ENCODE measurements at places on chromosomes 7 and 10. TPM values are rescaled to one million over a fixed set of nuclear protein-coding genes. Genes with fewer than 3 reads are reported as not detected.

GRCh38 chr10:24518981-24519597, 204.6 kb downstream of the ARHGAP21 start:
- DNase-seq = peak; percentile 57

The CYP2C9 gene
- 4.3 TPM for total RNA-seq

DNA sequence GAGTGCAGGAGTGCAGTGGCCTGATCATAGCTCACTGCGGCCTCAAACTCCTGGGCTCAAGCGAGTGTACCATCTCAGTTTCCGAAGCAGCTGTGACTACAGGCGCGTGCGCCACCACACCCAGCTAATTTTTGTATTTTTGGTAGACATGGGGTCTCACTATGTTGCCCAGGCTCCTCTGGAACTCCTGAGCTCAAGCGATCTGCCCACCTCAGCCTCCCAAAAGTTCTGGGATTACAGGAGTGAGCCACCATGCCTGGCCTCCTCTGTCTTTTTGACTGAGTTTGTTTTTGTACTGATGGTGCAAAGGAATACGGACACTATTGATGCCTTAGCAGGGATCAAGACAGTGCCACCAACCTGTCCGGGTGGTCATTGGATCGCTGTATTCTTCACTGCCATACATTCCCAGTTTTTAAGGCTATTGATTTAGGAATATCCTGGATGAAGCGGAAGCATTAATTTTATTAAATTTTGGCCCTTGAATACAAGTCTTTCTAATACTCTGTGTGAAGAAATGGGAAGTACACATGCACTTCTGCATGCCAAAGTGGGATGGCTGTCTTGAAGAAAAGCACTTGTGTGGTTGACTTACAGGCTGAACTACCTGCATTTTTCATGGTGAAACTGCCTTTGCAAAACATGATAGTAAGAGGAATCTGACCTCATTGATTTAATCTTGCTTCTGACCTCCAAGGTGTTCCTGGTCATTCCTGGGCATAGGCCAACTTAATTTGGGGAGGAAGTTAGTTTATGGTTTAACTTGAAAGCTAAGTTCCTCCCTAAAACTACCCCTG, 2.1 kb upstream of the CUL2 start:
- no peak for DNase-seq

- no peak for DNase-seq
Measured at GRCh38 chr7:155811895-155812761, at the start of gene SHH. Gene SHH (minus strand): TSS chr7:155812463. CDS start chr7:155812122, 341 bp downstream.

- no peak for DNase-seq
Measured at GRCh38 chr10:24762161-24762924, 38.7 kb upstream of the ARHGAP21 start.

GRCh38 chr10:46542567-46543465, 13.6 kb downstream of the GPRIN2 start:
- no peak for DNase-seq

- DNase-seq = no peak
Measured at GRCh38 chr10:117249493-117250093, 8.7 kb downstream of the SLC18A2 start.

The MEOX2 gene
- 0.70 TPM for total RNA-seq

GRCh38 chr10:48343106-48343505, 36.6 kb downstream of the MAPK8 start:
- no peak for DNase-seq

The PKD1L1 gene
- 0.25 TPM for total RNA-seq

- no peak for DNase-seq
Measured at GRCh38 chr10:97597778-97598177, 8.3 kb downstream of the C10orf62 start.

DNA sequence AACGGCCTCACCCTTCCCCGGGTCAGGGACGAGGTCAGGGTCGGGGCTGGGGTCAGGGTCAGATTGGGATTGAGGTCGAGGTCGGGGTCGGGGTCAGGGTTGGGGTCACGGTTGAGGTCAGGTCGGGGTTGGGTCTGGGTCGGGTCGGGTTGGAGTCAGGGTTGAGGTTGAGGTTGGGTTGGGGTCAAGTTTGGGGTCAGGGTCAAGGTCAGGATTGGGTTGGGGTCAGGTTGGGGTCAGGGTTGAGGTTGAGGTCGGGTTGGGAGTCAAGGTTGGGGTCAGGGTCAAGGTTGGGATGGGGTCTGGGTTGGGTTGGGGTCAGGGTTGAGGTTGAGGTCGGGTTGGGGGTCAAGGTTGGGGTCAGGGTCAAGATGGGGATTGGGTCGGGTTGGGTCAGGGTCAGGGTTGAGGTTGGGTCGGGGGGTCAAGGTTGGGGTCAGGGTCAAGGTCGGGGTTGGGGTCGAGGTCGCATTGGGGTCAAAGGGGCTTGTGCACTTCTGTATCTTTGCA, 131.4 kb downstream of the VIPR2 start:
- no peak for DNase-seq

DNA sequence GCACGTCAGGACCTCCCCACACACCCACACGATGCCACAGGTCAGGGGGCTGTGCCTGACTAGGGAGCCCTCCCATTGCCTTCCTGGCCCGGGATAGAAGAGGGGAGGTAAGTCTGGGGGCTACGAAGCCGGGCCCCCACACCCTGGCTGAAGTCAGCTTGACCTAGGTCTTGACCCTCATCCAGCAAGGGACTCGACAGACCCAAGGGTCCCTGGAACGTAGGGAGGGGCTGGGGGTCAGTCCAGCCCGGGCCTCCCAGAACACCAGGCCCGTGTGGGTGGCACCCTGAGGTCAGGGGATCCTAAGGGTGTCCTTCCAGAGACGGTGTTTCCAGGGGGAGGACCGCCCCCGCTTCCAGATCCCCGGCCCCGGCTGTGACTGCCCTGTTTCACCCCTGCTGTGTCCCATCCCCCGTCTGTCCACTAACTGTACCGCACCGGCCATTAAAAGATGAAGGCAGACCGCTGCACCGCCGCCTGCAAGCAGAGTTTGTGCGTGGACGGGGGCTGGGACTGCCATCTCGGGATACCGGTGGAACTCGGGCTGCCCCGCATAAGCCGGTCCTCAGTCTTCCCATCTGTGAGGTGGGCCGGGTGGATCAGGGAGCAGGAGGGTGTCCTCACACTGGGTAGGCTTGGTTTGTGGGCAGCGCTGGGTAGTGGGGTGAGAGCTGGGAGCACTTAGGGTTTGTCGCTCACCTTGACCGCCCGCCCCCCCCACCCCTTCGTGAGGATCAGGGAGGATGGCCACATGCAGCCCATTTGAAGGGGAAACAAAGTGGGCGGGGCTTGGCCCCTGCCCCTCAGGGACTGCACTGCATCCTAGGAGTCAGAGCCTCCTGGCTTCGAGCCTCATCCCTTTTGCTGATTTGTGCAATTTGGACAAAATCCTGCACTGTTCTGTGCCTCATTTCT, 21.1 kb downstream of the SLC29A4 start:
- DNase-seq = no peak

The MEIG1 gene
- not detected for total RNA-seq

DNA sequence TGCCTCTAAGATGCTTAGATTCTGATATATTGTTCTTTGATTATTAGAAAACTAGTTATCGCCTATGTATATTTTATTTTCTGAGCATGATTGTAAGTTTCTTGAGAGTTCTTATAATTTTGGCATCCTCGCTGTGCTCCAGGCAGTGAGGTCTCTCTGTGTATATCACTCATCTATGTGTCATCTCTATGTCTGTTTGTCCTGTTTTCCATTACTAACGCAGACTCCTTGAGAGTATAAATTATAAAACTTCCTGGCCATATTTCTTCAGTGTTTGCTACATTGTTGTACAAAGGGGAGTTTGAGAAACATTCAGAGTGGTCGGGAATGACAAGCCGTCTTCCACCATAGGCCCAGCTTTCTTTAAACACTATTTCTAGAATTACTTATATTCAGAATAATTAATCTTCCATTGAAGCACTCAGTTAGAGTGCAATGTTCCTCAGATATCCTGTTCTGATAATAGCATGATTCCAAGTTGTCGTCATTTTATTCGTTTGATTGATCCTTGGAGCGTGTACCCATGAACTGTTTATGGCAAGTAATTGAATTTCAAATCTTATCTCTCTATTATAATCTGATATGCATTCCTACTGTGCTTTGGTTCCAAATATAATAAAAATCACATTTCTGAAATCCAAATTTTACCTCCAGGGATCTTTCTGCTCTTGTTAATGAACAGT, 206.6 kb downstream of the BAMBI start:
- DNase-seq = no peak

GRCh38 chr7:157904211-157904865, 567.5 kb downstream of the DNAJB6 start:
- DNase-seq = no peak

- no peak for DNase-seq
Measured at GRCh38 chr10:86345296-86345858, 21.2 kb downstream of the GRID1 start.

DNA sequence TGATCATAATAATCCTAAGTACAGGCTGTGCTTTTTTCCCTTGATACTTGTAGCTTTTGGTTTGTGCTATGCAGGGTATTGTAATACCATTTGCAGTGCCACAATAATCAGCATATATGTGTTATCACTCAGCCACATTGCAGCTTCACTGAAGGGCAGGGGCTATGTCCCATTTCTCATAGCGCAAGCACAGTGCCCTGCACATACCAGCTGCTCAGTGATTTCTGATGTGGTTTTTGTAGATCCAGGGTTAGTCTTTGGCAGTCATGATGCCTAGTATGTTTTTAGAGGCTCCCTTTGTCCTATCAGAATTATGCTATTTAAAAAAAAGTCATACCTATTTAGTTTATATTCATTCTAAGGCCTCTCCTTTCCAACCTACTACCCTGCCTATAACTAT, 25.8 kb downstream of the MET start:
- DNase-seq = no peak

GRCh38 chr10:44618910-44619309, 234.0 kb upstream of the CXCL12 start:
- DNase-seq = no peak

DNA sequence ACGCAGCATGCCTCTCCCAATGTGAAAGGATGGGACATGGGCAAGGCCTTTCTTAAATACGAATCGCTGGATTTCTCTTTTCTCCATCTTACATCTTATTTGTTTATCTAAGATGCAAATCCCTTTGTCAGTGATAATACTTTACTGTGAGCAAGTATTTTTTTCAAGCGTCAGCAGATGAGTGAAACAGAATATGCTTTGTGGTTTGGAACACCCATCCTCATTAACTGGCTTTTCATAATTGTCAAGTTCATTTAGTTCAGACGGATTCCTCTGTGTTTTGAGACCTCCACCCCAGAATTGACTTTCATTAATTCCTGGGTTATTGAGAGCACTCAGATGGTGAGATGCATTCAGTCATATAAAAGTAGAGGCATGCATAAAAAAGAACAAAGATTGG, 149.8 kb downstream of the NSUN6 start:
- DNase-seq = no peak

DNA sequence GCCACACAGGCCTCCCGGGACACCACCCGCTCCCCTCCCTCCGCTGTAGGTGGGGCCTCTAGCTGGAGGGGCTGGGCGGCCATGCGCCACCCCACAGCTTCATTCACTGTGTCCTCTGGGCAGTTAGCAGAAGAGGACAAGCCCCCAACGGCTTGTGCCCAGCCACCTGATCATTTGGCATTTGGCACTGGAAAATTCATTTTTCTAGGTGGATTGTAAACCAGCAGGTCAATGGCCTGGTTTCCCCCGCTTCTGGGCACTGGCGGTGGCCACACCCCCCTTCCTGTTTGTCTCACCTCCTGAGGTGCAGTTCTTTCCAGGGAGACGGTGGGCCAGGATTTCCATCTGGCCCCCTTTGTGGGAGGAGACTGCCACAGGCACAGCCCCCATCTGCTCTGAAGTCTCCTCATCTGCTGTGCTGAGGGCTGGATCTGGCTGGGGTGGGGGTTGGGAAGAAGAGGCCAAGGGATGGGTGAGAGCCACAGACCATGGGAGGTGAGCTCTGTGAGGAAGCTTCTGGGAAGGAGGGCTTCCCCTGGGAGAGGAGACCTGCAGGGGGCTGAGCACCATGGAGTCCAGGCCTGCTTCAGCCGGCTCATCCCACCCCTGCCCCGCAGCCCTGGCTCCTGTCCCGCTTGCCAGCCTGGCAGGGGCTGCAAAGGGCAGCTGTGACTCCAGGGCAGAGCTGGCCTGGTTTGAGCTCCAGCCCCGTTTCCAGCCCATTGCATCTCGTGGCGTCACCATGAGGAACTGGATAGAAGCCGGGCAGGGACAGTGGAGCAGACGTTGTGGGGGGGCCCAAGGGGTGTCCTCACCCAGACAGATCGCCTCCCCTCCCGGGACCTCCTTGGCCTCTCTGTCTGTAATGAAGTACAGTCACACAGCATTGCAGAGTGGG, 40.1 kb upstream of the SLC29A3 start:
- no peak for DNase-seq

GRCh38 chr7:131219312-131220041, 108.2 kb upstream of the MKLN1 start:
- DNase-seq = no peak

DNA sequence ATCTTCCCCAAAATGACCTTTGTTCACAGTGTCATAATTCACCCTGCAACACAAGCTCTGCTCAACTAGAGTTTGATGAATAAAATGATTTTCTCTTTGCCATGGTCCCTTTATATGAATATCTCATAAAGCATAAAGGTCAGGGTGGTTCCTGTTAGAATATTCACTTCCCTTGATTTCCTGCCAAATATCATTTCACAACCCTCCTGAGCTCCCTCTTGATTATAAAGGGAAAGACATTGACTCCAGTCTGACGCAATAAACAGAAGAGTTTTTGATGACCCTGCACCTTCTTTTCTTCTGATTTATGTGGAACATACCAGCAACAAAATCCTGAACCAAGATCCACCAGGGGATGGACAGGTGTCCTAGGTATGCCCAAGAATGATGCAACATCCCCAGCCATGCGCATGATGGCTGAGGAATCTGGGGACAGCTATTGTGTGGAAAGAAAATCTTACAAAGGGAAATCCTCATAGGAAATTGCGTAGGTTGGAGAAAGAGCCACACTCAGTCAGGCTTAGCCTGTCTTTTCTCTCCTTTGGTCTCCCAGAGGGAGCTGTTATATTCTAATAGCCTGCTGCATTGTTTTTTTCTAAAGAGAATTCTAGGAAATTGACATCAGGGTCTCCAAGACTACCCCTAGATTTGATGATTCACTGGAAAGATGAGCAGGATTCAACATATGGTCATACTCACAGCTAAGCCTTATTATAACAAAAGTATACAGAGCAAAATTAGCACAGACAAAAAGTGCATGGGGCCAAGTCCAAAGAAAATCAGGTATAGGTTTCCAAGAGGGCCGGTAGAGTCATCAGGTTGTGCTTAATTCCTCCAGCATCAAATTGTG, 18.8 kb downstream of the IFIT3 start:
- no peak for DNase-seq

GRCh38 chr10:129883626-129884397, 80.3 kb downstream of the EBF3 start:
- DNase-seq = no peak

GRCh38 chr7:140262242-140262903, 85.6 kb upstream of the KDM7A start:
- no peak for DNase-seq

GRCh38 chr7:133560900-133561299, 308.0 kb downstream of the EXOC4 start:
- DNase-seq = no peak

GRCh38 chr7:18401757-18402156, 93.8 kb upstream of the HDAC9 start:
- DNase-seq = no peak

GRCh38 chr7:97089771-97090170, 27.7 kb upstream of the SDHAF3 start:
- DNase-seq = no peak

The FAM25G gene
- total RNA-seq = not detected

GRCh38 chr7:102472126-102473041, 6.3 kb downstream of the POLR2J start:
- no peak for DNase-seq

All from liver (tissue), 10 donors.